ENCODE measurements at places on chromosomes 16 and 17. TPM values are rescaled to one million over a fixed set of nuclear protein-coding genes. Genes with fewer than 3 reads are reported as not detected.

GRCh38 chr16:24652209-24652712, 77.2 kb upstream of the TNRC6A start:
- no peak for DNase-seq

DNA sequence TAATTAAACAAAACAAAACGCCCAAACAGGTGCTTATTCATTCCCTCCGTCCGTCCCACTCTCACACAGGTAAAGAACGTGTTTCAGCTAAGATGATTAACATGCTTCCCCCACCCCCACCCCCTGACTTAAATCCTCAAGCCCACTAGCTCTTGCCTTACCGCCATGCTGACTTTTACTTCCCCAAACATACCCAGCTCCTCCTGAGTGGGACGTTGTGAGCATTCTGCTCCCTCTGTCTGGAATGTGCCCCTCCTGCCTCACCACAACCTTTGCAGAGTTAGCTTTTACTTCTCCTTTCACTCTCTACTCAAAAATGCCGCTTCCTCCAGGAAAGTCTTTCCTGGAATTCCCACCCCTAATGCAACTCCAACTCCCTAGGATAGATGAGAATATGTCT, 774.0 kb upstream of the RBFOX1 start:
- no peak for DNase-seq

GRCh38 chr16:89431158-89431584, 59.2 kb downstream of the ANKRD11 start:
- no peak for DNase-seq

DNA sequence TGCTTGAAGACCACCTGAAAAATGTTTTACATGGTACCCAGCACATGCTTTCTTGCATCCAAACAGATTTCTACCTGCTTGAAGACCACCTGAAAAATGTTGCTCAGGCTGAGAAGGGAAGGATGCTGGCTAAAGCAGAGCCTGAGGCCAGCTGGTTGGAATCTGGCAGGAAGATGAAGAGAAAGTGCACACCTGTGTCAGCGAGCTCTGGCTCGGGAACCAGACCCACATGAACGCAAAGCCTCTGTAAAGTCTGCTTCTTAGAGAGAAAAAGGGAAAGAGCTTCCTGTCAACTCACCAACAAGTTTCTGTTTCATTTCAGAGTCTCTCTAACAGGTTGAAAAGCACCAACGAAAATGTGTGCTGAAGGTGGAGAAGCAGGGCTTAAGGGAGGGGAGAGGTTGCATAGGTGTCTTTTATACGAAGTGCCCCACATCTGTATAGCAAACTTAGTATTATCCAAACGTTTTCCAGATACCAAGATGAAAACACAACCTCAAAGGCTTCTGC, 226.0 kb downstream of the TOX3 start:
- no peak for DNase-seq

- DNase-seq: peak; percentile 38
Observed at GRCh38 chr17:39231591-39232551, 6.1 kb upstream of the STAC2 start.

- no peak for DNase-seq
Observed at GRCh38 chr16:71303938-71304337, 14.7 kb upstream of the CMTR2 start.

DNA sequence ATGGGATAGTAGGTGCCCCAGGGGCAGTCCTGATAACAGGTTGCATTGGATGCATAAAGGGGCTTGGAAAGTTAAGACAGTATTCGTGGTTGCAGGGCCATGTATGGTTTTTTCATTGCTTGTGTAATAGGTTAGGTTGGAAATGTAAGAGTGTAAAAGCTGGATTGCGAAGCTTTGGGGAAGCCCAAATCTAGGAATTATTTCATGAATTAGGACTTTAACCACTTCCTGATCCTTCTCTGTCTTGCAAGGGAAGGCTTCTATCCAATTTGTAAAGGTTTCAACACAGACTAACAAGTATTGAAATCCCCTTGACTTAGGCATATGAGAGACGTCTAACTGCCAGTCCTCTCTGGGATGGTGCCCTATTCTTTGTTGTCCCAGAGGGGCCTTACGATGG, 7.8 kb upstream of the CCL17 start:
- no peak for DNase-seq

DNA sequence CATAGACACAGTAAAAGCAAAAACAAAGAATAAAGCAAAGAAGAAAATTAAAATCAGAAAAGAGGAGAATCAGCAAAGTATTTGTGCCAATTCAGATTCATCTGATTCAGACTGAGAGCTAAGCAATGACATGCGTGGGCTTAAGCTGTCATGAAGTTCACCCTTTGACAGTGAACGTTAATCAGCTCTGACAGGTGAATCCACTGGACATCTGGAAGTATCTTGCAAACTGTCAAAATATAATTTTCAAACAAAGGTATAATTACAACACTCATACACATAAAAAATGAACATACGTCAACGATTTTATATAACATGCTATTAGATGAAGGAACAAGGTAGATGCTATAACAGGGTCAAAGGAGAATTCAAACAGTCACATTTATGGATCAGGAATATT, 596.3 kb upstream of the SALL1 start:
- no peak for DNase-seq

- no peak for DNase-seq
Observed at GRCh38 chr17:72766761-72767356, 325.6 kb downstream of the SLC39A11 start.

GRCh38 chr17:4195306-4195705, 52.3 kb downstream of the CYB5D2 start:
- no peak for DNase-seq

DNA sequence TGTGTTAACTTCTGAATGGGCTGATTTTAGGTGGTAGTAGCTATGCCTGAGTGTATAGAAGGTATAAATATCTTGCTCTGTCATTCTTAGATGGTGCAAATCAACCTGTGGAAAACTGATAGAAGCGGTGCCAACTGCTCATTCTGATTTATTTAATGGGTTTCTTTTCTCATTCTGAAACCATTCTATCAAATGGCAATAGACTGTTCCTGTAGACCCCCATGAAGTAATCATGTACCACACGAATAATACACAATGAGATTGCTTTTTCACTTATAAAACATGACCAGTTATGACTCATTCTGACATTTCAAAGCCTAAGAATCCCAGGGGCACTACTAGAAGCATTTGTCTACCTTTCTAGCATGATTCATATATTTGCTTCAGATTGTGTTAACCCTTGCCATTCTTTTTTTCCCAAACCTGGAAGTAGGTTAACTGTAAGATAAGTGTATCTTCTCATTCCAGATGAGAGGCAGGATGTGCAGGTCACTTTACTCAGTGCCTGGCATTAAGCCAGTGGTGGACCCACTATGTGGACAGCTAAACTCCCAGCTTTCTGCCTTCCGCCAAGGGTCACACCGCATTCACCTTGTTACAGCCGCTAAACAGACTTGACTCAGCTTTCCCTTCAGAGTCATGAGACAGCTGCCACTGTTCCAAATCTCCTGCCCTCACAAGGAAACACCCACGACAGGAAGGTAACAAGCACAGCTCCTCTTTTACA, 16.4 kb upstream of the SLC16A11 start:
- DNase-seq: peak; percentile 82

VMO1 gene
- not detected for total RNA-seq

SPHK1 gene
- 60.5 TPM for total RNA-seq

KRT32 gene
- total RNA-seq: not detected

MYL4 gene
- total RNA-seq: not detected

BTBD17 gene
- total RNA-seq: not detected
